Esophagus muscularis mucosa (tissue), 4 donors: ENCODE measurements at places on chromosomes 3 and 15. TPM values are rescaled to one million over a fixed set of nuclear protein-coding genes. Genes with fewer than 3 reads are reported as not detected.

GRCh38 chr3:121749276-121750086 lies at the start of gene GOLGB1:
Gene GOLGB1, minus strand, starts transcription at chr3:121749741. Its CDS starts 18,770 bp downstream, at chr3:121730971.
- H3K36me3 ChIP-seq = no peaks in the 10 kb centered on the region
- H3K4me3 ChIP-seq = peak within 1 kb of the TSS; percentile 91
- H3K27me3 ChIP-seq = no peaks in the 10 kb centered on the region
- peaks cover 29% of the 10 kb centered on the region for H3K4me1 ChIP-seq
- peak within 1 kb of the TSS; percentile 91 for H3K27ac ChIP-seq

GRCh38 chr15:38128921-38129320 lies 123.7 kb upstream of the SPRED1 start:
- H3K27me3 ChIP-seq = no peaks in the 10 kb centered on the region
- no peak for DNase-seq
- H3K36me3 ChIP-seq = no peaks in the 10 kb centered on the region
- H3K4me1 ChIP-seq = peaks cover 37% of the 10 kb centered on the region
- H3K4me3 ChIP-seq = no peak overlapping the region

DNA sequence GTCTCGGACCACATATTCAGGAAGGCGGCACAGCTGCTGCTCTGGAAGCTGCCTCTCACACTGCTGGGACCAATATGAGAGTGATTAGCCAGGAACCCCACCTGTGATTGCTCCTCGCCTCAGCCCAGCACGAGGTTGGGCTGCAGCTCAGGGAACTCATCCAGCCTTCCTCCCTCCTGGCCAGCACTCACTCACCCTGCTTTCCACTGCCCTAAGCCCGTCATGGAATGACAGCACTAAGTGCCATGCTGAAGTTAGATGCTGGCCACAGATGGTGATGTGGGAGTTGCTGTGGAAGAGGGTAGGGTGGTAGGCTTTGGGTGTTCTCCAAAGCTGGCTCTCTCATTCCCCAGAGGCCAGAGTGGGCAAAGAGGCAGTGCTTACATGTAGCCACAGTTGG lies 7.3 kb downstream of the MST1R start:
- no peaks in the 10 kb centered on the region for H3K27me3 ChIP-seq
- H3K4me3 ChIP-seq = no peak overlapping the region
- H3K4me1 ChIP-seq = peaks cover 3% of the 10 kb centered on the region
- H3K27ac ChIP-seq = no peak overlapping the region

GRCh38 chr3:87324609-87325008 lies 48.2 kb upstream of the POU1F1 start:
- peaks cover 7% of the 10 kb centered on the region for H3K27me3 ChIP-seq
- H3K27ac ChIP-seq = no peak overlapping the region
- H3K4me1 ChIP-seq = no peaks in the 10 kb centered on the region
- DNase-seq = no peak

- no peaks in the 10 kb centered on the region for H3K36me3 ChIP-seq
- H3K27ac ChIP-seq = no peak overlapping the region
- H3K4me1 ChIP-seq = no peaks in the 10 kb centered on the region
- no peaks in the 10 kb centered on the region for H3K27me3 ChIP-seq
- H3K4me3 ChIP-seq = no peak overlapping the region
These were observed 1003.2 kb downstream of the ROBO1 start for GRCh38 chr3:78764634-78765033.

DNA sequence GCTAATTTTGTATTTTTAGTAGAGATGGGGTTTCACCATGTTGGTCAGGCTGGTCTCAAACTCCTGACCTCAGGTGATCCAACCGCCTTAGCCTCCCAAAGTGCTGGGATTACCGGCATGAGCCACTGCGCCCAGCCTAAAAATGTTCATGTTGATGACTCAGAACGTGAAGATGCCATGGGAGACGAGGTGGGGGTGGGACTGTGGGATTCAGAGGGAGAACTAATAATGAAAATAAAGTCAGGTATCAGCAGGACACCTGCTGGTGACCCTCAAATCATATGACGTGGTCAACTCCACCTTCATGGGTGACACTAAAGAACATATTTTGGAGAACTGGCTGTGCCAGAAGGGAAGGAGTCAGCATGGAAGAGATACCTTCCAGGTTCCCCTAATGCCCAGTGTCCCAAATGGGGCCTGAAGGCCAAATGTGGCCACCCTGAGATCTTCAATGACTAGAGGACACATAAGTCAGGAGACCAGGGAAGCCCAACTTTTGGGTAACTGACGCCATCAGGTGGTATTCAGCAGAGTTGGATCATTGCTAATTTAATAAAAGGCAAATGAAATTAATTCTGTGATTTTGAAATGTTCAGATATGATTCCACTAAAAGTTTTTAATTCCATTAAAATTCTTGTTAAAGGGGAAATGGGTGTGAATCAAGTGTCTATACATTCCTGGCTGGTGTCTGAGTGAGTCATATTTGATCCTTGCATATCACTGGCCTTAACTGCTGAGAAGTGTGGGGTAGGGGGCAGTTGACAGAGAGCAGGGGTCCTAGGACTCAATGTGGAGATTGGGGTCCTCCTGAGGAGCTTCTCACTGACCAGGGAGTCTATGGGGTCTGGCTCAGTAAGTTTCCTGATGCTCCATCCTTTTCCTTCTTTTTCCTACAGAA lies 88.6 kb upstream of the GSK3B start:
- no peak overlapping the region for H3K4me3 ChIP-seq
- H3K4me1 ChIP-seq = no peaks in the 10 kb centered on the region
- H3K36me3 ChIP-seq = no peaks in the 10 kb centered on the region
- peak; percentile 55 for DNase-seq

GRCh38 chr15:96093063-96093462 lies 237.4 kb upstream of the NR2F2 start:
- DNase-seq = no peak
- H3K4me3 ChIP-seq = no peak overlapping the region
- H3K27me3 ChIP-seq = no peaks in the 10 kb centered on the region
- no peak overlapping the region for H3K27ac ChIP-seq
- H3K4me1 ChIP-seq = peaks cover 18% of the 10 kb centered on the region

- peaks cover 54% of the 10 kb centered on the region for H3K4me1 ChIP-seq
- no peaks in the 10 kb centered on the region for H3K27me3 ChIP-seq
- H3K4me3 ChIP-seq = no peak overlapping the region
- no peaks in the 10 kb centered on the region for H3K36me3 ChIP-seq
These were observed 65.8 kb downstream of the ATP8B4 start for GRCh38 chr15:50053055-50053856.

DNA sequence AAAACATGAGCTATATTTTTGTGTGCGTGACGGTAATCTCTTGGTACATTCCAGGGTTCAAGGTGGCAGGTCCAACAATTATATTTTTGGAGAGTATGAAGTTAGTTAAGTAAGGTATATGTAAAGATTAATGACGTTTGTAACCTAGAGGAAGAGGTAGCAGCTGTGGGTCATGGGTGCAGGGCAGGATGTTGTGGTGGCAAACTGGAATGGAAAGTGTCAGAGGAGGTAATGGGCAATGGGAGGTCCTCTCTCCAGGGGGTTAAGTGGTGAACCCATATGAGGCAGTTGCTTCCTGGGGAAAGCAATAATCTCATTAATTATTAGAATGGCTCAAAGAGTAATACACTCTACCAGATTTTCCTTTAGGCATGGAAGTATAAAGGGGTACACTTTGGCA lies 1.0 kb upstream of the CD200R1L start:
- no peaks in the 10 kb centered on the region for H3K36me3 ChIP-seq
- no peak overlapping the region for H3K4me3 ChIP-seq
- H3K27me3 ChIP-seq = no peaks in the 10 kb centered on the region
- no peak overlapping the region for H3K27ac ChIP-seq
- DNase-seq = no peak

GRCh38 chr3:107521469-107522059 lies 1.2 kb upstream of the BBX start:
- H3K4me1 ChIP-seq = peaks cover 17% of the 10 kb centered on the region
- DNase-seq = no peak
- no peak overlapping the region for H3K27ac ChIP-seq
- H3K4me3 ChIP-seq = no peak overlapping the region
- no peaks in the 10 kb centered on the region for H3K27me3 ChIP-seq
- no peaks in the 10 kb centered on the region for H3K36me3 ChIP-seq

GRCh38 chr15:79341396-79341795 lies 30.5 kb downstream of the TMED3 start:
- H3K4me1 ChIP-seq = no peaks in the 10 kb centered on the region
- H3K4me3 ChIP-seq = no peak overlapping the region
- no peaks in the 10 kb centered on the region for H3K27me3 ChIP-seq
- no peaks in the 10 kb centered on the region for H3K36me3 ChIP-seq
- H3K27ac ChIP-seq = no peak overlapping the region
- no peak for DNase-seq

GRCh38 chr3:152394246-152394645 lies 125.5 kb downstream of the MBNL1 start:
- peaks cover 91% of the 10 kb centered on the region for H3K4me1 ChIP-seq
- no peak for DNase-seq
- H3K4me3 ChIP-seq = no peak overlapping the region
- no peaks in the 10 kb centered on the region for H3K36me3 ChIP-seq
- peak overlapping the region; percentile 79 for H3K27ac ChIP-seq
- H3K27me3 ChIP-seq = no peaks in the 10 kb centered on the region

GRCh38 chr3:38524141-38524739 lies 28.1 kb downstream of the EXOG start:
- peaks cover 68% of the 10 kb centered on the region for H3K36me3 ChIP-seq
- H3K27ac ChIP-seq = no peak overlapping the region
- H3K4me1 ChIP-seq = no peaks in the 10 kb centered on the region
- H3K27me3 ChIP-seq = no peaks in the 10 kb centered on the region
- no peak overlapping the region for H3K4me3 ChIP-seq
- no peak for DNase-seq

Gene FAM174B
- total RNA-seq = 15.2 TPM

Gene C15orf62
- 0.57 TPM for total RNA-seq

Gene LHFPL4
- total RNA-seq = 0.13 TPM

Gene PAQR5
- total RNA-seq = 0.32 TPM

Gene CTXN2
- total RNA-seq = not detected
